ENCODE measurements at places on chromosomes 7 and 10. TPM values are rescaled to one million over a fixed set of nuclear protein-coding genes. Genes with fewer than 3 reads are reported as not detected.

The RHBDD2 gene
- 23.3 TPM for total RNA-seq

The GNG11 gene
- total RNA-seq, result 15.2 TPM

The ENO4 gene
- total RNA-seq, result 1.1 TPM

The SFXN3 gene
- total RNA-seq, result 74.1 TPM

Data from articular chondrocyte of knee joint (primary cell).